NB4 (cell line): ENCODE measurements at places on chromosomes 2 and 18.
A peak's percentile ranks its signal among the peaks of the same experiment; 100 is the strongest.

- DNase-seq = no peak
These were observed 128.9 kb upstream of the NOSTRIN start for GRCh38 chr2:168673265-168674189.

- DNase-seq = no peak
These were observed 189.1 kb downstream of the WDPCP start for GRCh38 chr2:63399156-63399555.

GRCh38 chr2:72982781-72983499, 65.6 kb downstream of the EMX1 start:
- DNase-seq = no peak

- DNase-seq = no peak
These were observed 28.9 kb downstream of the NYAP2 start for GRCh38 chr2:225428360-225428759.

- DNase-seq = peak; percentile 25
These were observed 829 bp upstream of the KIAA2012 start for GRCh38 chr2:202072226-202072625.

DNA sequence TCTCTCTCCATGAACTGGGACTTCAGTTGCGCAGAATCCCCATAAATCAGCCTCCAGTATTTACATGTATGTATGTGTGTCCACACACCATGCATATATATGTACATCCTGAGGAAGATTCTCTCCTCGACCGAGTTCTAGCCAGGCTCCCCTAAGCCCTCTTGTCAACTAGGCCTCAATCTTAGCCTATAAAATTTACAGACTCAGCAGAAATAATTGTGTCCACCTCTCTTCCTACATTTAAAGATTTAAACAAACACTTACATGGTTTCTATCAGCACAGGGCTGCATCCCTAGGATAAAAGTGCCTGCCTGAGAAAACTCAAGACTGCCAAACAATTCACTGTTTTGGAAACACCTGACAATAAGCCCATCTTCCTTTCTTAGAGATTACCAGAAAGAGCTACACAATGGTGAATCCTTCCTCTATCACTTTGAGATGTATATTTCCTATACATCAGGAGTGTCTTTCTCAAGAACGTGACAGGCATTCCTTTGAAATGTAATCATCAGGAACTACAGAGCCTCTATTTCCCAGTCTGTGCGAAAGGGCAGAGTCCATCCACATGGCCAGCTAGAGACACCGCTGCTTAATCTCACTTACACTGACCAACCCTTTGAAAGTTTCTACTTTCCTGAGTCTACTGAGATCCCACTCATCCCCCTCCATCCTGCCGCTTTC, 39.5 kb downstream of the ZNF519 start:
- DNase-seq = no peak

- no peak for DNase-seq
These were observed 323.2 kb upstream of the MEX3C start for GRCh38 chr18:51520676-51521180.

DNA sequence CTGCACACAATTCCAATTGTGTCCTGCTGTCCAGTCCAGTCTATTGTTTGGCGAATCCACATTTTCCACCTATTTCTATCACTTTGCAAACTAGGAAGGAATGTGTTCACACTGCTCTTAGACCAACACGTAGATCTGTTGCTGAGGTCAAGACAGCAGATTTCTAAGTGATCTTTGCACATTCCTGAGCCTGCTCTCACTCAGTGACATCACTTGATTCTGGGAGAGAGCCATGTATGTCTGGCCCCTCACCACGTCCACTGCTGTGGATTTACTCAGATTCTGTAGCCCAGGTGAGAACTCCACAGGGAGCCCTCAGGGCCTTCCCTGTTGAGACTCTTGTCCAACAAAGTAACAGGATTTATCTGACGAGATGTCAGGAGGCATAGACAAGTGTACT, 317.2 kb downstream of the TSN start:
- DNase-seq = no peak

DNA sequence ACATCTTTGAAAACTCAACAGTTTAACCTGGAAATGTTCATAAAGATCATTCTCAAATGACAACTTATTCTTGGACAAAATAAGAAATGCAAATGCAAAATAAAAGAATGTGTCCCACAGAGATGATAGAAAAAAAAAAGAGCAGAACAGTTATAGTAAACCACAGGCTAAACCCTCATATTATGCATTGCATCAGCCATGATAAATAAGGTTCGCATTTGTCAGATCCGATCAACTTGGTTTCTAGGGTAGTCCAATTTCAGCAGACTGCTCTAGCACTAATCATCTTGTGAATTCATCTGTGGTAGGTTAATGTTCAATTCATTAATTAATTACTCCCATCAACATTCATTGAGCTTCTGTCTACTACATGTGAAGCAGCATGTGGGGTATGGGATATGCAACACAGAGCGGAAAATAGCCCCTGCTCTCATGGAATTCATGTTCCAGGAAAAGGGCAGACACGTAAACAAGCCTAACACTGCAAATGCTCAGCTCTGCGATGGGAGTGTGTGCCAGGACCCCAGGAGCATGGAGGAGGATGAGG, 316.2 kb upstream of the REV1 start:
- no peak for DNase-seq

GRCh38 chr18:62505669-62506494, 16.9 kb upstream of the ZCCHC2 start:
- DNase-seq = peak; percentile 53

GRCh38 chr2:107738266-107738665, 88.4 kb upstream of the RGPD4 start:
- DNase-seq = no peak

DNA sequence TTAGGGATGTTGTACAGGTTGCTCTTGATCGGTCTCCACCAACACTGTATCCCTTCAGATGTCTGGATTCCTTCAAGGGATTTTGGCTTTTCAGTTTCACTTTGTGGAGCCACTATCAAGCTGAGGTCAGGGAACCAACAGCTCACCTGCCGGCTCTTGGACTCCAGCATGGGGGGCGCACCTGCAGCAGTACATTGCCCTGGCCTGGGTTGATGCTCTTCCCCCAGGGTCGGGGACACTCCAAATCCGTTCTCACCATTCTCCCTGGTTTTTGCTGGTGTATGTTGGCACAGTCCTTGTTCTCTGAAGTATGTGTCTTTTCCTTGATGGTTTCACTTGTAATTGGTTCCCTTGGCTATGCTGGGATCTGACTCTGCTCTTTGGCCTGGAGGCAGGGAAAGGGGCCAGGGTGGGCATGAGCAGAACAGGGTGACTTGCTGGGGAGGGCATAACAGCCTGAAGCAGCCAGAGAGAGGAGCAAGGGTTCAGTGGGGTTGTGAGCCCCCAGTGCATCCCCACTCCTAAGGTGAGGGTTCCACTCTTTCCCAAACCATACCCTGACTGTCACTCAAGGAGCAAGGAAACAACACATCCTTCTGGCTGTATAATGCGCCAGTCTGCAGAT, 5.1 kb downstream of the ARHGEF4 start:
- DNase-seq = no peak

DNA sequence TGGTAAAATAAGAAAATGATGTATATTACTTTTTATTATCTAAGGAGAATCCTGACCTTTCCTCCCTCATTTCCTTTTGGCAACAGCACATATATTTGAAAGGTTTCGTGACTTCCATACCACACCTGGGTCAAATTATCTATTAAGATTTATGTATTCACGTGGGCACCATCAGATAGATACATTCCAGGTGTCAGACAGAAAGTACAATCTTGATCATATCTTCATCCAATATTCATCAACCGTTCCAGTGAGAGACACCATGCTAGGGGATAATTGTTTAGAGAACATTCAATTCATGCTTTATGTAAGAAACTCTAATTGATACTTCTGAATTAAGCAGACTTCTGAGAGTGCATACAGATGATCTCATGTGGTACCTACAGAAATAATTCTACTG, 73.7 kb downstream of the SCN9A start:
- no peak for DNase-seq

DNA sequence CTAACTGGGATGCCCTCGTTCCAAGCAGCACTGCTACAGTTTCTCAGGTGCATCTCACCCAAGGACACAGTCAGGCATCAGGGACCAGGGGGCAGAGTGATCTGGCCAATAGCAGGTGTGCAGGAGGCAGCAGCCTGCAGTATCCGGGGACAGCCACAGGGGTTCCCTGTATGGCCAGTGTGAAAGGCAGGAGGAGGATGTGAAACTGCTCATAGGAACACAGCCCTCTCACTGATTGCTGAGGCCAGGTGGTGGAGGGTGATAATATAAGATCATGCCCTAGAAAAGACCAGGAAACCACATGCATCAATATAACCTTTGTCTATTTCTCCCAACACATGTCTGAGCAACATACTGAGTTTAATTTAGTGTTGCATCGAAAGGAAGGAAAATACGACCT, 112.7 kb upstream of the TACR1 start:
- peak; percentile 27 for DNase-seq

DNA sequence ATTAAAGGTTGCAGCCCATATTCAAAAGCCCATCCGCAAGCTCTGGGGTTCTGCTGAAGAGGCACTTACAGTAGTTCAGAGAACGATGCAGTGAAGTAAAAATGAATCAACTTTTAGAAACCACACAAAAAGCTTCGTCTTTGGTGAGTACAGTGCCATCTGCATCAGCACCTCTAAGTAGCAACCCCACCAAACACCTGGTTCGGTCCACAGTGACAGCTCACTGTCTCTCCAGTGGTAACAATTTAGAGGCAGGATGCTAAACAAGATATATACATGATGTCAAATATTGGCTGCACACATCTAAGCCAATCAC, 275.4 kb upstream of the TCF4 start:
- no peak for DNase-seq

DNA sequence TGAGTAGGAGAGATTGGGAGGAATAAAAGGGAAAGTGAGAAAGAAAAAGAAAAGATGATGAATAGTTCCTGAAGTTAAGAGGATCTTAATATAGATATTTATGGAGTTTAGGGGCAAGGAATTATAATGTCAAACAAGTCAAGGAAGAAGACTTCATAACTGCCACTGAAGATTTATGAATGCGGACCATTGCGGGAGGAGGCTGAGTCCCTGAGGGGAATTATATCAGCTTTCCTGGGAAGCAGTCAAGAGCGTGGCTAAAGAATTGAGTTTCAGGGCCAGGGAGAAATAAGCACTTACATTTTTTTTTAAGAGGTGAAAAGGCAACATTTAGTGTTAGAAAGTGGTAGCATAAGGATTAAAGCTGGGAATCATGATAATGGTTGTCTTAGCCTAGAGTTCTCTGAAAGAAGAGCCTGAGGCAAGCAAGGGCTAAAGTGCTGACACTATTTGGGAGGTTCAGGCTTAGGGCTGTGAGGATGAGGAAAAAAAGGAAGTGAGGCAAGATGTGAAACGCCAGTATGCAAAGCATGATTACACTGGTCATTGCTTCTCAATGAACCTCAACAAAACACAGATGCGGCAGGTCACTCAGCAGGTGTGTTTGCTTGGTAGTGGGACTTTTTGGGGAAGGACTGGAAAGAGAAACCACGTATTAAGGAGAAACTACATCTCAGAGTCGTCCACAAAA, 217.1 kb downstream of the SLC4A3 start:
- DNase-seq = peak; percentile 21

GRCh38 chr2:62705859-62706720, 577 bp downstream of the EHBP1 start:
- DNase-seq = peak; percentile 77

DNA sequence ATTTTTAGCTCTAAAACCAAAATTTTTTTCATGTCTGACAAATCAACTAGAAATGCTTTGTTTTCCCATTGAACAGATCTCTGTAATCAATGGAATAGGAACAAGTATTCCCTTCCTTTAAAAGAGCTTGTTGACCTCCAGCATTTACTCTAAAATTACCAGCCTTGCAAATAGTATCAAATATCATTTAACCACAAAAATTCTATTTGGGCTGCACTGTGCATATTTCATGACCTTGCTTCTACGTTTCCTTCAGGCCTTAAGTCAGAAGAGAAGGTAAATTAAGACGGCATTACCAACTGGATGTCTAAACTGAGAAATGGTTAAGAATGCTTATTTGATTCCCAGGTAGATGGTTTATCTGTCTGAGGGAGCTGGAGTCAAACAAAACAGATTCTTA, 33.3 kb upstream of the NRXN1 start:
- DNase-seq = no peak

DNA sequence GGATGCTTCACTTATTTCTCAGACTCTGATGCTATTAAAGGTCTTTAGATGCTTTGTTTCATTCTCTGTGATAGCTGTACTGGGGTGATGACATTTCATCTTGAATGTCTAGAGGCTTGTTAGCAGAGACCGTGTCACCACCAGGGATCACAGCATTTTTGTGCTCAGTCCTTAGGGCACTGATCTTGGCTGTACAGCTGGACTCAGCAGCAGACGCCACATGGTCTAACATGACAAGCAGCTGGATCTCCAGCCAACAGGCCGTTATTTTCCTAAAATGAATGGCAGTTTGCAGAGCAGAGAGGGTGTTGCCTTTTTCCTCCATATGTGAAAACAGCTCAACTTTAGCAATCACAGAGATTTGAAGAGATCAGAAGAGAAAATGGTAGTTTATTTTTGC, 491.8 kb downstream of the CDH2 start:
- no peak for DNase-seq

DNA sequence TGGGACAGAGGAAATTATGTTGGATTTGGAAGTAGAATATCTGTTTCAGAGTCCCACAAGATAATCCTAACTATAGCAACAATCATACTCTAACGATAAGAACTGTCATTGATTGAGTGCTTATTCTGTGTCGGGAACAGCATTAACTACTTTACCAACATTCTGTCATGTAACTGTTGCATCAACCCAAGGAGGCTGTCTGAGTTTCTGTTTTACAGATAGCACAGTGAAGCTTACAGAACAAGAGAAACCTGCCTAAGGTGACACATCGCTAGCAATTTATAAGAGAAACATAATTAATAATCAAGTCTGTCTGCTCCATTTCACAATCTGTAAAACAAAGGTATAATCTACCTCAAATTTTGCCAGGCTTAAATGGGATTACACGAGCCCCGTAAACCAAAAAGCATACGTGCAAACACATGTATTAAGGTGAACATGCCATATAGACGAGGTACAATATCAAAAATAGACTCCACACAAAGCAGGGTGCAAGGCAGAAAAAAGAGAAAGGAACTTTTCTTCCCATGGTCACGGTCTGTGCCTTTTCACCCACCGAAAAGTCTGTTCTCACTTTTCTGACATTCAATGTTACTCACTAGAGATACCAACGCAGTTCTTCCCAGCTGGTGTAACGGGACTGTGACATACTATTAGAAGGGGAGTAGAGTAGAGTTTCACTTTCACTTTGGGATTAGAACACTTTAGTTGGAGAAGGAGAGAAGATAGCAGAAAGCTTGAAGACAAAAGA, 37.2 kb upstream of the SLC8A1 start:
- DNase-seq = peak; percentile 57

GRCh38 chr2:20611077-20611843, 39.6 kb downstream of the HS1BP3 start:
- no peak for DNase-seq

- DNase-seq = peak; percentile 39
These were observed 43.2 kb downstream of the LDLRAD4 start for GRCh38 chr18:13261661-13262357.

GRCh38 chr2:26068602-26069298, 34.9 kb downstream of the RAB10 start:
- peak; percentile 95 for DNase-seq
